ENCODE measurements at places on chromosomes 3 and 15.

- no peak for DNase-seq
Measured at GRCh38 chr3:137259701-137260100, 301.9 kb downstream of the IL20RB start.

DNA sequence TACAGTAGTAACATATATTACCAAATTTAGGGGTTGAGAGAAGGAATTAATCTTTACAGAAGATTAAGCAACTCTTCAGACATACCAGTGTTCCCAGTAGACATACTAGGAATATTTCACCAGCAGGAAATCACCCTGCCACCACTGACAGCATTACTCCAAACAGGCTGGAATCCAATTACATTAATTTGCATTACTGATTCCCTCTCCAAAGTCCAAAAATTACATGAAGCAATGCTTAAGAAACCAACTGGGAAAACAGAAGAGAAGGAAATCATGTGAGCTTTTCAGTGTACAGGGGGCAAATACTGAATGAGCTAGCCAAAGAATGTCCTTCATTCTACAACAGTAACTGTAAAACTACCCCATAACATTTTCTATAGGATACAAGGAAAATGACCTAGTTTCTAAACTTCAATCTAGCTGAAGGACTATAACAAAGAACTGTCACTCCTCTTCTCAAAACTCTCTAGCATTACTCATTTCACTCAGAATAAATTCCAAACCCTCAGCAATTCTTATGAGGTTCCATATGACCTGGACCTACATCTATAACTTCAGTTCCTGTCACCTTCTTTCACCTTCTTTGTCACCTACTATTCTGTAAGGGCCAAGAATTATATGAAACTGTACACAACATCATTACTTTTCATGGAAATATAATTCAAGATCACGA lies 72.7 kb downstream of the INO80 start:
- no peak for DNase-seq

DNA sequence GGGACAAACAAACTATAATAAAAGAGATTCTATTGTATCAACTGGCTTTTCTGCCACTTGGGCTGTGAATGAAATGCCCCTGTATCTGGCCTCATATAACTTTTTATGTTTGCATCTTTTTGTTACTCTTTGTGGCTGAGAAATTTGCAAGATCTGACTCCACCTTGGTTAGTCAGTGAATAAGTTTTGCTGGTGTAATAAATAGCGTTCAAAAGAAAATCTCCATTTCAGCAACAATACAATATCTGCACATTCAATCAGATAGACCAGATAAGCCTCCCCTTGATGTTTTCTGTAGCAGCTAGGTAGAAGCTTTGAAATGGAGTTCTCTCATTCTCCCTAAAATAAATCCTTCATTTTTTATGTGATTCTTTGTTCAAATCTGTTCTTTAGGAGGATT lies 12.0 kb downstream of the TRAT1 start:
- DNase-seq: no peak

DNA sequence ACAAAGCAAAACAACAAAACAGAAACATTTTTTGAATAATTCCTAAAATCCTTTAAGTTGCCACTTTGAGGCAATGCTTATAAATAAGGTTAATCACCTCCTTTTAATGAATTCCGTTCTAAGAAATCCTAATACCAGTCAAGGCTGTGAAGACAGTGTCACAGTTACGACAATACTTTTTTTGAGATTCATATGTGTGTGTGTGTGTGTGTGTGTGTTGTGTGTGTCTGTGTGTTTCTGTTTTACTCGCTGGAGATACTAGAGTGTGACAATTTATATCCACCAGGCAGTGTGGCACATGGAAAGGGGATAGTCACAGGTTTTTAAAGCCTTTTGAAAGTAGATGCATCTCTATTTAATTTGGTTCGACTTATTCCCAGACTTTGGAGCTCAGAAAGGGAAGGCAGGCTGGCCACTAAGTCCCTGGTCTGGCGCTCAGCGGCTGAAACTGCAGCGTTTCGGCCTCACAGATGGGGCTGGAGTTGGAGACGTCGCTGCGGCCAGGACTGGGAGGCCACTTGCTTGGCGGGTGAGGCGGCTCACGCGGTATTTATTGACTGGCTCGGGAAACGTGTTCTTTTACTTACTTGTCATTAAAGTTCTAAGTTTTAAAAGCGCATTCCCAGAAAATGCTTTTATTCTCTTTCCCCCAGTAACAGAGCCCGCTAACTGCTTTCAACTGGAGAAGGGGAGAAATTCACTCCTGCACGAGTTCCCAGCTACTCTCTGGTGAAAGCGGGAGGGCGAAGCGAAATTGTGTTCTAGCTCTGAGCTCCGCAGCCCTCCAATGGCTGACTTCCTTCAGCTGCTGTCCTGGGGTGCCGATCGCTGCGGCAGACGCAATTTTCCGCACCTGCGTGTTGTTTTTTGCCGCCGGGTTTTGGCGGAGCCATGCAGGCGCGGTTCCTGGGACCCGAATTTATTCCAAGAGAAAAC lies 13.7 kb downstream of the ZIC1 start:
- DNase-seq: peak; percentile 74

GRCh38 chr3:112247900-112248299 lies 46.1 kb downstream of the SLC9C1 start:
- no peak for DNase-seq

- DNase-seq: no peak
Measured at GRCh38 chr3:62939707-62940106, 64.5 kb upstream of the CADPS start.

DNA sequence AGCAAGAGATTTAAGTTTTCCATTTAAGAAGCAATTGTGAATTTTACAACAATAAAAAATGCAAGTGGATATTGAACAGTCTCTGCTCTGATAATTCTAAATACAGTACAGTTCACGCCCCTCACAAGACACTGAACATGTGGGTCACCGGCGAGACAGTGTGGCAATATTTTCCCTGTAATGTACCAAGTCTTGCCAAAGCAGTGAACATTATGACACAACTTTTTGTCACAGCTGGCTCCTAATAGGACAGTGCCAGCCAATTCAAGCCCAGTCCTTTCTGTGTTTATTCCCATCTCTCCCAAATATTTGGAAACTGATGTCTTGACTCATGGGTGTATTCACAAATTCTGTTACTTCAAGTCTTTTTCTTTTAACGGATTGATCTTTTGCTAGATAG lies 62.3 kb downstream of the PPARG start:
- DNase-seq: no peak

GRCh38 chr3:110859993-110860392 lies 211.6 kb upstream of the NECTIN3 start:
- no peak for DNase-seq

- DNase-seq: no peak
Measured at GRCh38 chr3:186456731-186457191, 87.4 kb downstream of the CRYGS start.

- DNase-seq: no peak
Measured at GRCh38 chr3:5072100-5072816, 49.8 kb upstream of the ARL8B start.

DNA sequence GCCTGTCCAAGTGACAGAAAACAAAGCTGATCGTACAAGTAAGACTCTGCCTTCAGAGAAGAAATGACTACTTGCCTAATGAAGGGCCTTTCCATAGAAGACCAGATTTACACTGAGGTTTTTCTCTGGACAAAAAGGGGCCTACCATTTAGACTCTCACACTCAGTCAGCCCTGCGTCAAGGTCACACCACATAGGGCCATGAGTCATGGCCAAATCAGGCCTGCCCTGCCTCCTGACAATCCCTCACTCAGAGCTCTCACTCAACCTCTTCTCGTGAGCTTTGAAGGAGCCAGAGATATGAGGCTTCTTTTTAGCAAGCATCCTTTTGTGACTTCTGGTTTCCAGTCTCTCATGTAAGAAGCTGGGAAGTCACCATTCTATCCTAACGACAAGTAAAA lies 68.1 kb upstream of the NMNAT3 start:
- no peak for DNase-seq

GRCh38 chr3:16060358-16060852 lies 114.1 kb upstream of the GALNT15 start:
- DNase-seq: no peak

DNA sequence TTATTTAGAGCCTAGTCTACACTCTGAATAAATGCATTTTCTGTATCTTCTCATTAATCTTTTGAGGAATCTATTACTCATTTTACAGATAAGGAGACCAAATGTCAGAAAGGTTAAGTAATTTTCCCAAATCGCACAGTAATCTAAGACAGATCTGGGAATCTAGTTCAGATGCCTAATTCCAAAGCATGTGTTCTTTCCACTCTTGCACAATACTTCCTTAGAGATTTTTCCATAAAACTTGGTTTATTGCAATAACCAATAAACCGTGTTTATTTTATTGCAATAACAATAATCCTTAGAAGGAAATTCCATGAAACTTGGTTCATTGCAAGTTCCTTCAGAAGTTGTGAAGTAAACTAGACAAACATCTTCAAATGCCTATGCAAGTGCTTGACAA lies 17.4 kb upstream of the COL8A1 start:
- DNase-seq: no peak
